ENCODE measurements at places on chromosomes 6 and 20.

DNA sequence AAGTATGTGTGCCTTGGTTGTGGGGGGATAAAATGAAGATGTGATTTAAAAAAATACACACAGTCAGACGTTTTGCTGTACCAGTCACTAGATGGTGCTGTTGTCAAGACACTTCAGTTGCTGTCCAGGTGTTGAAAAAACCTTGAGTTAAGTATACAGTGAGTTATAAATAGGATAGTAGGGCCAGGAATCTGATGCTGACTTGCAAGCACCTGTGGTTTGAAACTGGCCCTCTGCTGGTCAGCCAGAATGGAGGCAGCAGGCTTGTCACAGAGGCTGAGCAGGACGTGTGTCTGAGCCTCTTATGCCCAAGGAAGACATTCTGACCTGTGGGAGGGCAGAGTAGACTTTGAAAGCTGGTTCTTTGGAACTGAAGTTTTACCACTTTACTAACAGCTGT lies 27.8 kb downstream of the RNF8 start:
- DNase-seq = no peak

DNA sequence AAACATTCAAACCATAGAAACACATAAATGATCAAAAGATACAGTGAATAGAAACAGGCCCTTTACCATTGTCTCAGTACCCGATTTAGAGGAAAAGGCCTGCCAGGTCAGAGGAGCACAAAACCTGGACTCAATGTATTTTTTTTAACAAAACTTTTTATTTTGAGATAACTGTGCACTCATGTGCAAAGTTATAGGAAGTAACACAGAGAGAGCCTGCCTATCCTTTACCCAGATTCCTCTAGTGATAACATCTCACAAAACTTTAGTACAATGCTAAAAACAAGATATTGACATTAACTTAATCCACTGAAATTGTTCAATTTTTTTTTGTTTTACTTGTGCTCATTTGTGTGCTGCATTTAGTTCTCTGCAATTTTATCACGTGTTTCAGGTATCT lies 36.8 kb upstream of the SAMD3 start:
- DNase-seq = no peak

GRCh38 chr20:24668791-24669190 lies 199.4 kb downstream of the SYNDIG1 start:
- no peak for DNase-seq

GRCh38 chr6:95819939-95820338 lies 195.8 kb upstream of the FUT9 start:
- no peak for DNase-seq

GRCh38 chr6:109770779-109771178 lies 79.7 kb downstream of the FIG4 start:
- no peak for DNase-seq

DNA sequence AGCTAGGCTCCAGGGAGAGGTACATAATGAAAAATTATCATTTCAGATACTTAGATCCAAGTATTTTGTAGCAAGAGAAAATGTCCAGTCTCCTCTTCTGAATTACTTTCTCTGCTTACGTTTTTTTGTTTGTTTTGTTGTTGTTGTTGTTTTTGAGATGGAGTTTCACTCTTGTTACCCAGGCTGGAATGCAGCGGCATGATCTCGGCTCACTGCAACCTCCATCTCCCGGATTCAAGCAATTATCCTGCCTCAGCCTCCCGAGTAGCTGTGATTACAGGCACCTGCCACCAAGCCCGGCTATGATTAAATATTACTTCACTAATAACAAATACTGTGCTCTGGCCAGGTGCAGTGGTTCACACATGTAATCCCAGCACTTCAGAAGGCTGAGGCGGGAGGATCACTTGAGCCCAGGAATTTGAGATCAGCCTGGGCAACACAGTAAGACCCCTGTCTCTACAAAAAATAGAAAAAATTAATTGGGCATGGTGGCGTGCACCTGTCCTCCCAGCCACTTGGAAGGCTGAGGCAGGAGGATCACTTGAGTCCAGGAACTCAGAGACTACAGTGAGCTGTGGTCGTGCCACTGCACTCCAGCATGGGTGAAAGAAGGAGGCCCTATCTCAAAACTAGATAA lies 155.0 kb upstream of the JARID2 start:
- no peak for DNase-seq

GRCh38 chr6:13814938-13815575 lies 700 bp upstream of the MCUR1 start:
- DNase-seq = no peak

DNA sequence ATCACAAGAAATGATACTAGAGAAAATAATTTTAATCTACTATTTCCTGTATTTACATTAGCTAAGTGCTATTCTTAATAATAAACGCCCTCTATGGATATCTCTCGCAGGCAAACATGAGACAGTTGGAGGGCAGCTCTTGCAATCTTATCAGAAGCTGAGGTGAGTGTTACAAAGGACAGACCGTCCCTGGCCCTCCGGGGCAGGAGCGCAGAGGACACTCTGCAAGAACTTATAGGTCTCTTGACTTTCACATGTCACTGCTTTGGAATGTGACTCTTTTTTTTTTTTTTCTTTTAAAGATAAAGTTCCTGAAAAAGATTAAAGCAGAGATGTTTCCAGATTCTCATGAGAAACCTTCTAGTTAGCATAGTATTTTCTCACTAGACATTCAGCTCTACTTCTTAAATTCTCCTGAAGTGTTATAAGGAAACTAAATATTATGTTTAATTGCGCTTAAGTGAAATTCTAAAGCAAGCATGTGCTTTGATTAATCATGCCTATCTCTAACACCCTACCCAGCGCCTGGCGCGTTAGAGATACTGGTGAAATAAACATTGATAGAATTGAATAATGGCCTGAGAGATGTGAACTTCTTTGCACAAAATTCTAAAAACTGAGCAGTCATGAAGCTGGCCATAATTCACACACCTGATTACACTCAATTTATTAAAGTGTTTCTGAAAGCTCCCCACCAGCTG lies 57.4 kb downstream of the SYTL3 start:
- no peak for DNase-seq

GRCh38 chr20:61801428-61801827 lies 264.3 kb downstream of the TAF4 start:
- no peak for DNase-seq

DNA sequence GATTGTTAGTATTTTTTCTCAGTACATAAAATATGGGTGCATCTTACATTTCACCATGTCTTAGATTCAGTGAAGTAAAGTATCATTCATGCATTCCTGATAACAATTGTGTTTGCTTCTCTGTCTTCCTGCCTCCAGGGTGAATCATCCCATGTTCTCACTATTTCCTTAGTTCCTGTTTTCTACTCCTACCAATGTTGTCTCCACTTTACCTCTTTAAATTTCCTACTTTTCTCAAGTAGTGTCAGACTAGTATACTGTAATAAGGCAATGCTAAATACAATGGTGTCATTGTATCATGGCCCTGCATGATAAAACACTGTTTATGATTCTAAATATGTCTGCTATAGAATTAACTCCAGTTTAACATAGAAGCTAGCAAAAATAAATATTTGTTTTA lies 37.4 kb upstream of the GABRR1 start:
- no peak for DNase-seq

GRCh38 chr6:6386010-6386409 lies 65.5 kb upstream of the F13A1 start:
- DNase-seq = no peak

GRCh38 chr6:100472674-100473073 lies 8.0 kb upstream of the SIM1 start:
- no peak for DNase-seq

DNA sequence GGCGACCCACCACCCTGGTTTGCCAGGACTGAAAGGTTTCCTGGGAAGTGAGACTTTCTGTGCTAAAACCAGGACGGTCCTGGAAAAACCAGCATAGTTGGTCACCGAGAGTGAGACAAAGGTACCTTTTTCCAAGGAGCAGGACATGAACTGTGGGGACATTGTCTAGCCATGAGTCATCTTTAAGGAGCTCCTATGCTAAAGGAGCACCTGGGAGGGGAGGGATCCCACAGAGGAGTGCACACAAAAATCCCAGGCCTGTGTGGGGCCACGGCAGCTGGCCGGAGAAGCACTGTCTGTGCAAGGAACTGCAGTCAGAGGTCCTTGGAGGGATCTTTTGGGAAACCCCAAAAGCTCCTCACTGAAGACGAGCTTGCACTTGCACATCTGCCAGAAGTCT lies 109.1 kb upstream of the PLEKHG1 start:
- DNase-seq = no peak

DNA sequence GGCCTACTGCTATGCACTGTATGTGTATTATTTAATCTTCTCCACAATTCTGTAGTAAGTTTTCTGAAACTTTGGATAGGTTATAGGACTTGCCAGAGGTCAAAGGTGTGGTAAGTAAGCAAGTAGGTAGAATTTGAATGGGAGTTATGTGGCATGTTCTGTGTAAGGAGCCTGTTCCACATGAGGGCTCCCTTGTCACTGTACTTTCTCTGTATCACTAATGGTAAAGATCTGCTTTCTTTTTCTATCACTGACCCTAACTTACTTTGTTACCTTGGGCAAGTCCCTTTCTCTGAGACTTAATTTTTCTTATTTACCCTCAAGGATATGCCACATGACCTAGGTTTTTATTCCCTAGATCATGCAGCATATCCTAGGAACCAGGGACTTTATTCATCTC lies 50.3 kb downstream of the EIF2S2 start:
- DNase-seq = no peak

- no peak for DNase-seq
Observed at GRCh38 chr6:135693811-135694370, 157.6 kb upstream of the PDE7B start.

- DNase-seq = no peak
Observed at GRCh38 chr20:5328268-5328667, 11.5 kb upstream of the PROKR2 start.

- DNase-seq = no peak
Observed at GRCh38 chr6:12353731-12354130, 63.6 kb downstream of the EDN1 start.

- no peak for DNase-seq
Observed at GRCh38 chr6:112330879-112331265, 16.3 kb upstream of the RFPL4B start.

GRCh38 chr6:33587529-33587928 lies 7.5 kb upstream of the BAK1 start:
- DNase-seq = no peak

DNA sequence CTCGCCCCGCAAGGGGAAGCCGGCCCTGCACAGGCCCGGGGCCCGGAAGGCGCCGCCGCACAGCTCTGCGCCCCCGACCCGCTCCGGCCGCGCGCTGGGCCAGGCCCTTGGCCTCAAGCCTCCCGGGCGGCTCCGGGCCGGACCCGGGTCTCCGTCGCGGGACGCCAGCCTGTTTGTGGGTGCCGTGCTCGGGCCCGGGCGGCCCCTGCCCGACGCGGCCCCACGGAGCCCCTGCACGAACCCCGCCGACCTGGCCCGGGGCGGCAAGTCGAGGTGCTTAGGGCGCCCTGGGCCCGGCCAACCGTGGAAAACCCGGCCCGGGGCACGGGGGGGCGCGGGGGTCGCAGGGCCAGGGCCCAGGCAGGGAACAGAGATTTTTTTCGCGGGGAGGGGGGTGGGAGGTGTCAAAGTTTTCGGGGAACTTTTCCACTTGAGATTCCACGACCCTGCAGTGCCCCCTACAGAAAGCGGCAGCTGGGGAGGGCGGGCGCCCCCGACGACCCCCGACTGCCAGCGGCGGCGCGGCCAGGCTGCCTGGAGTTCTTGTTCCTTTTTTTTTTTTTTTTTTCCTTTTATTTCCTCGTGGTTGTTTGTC lies 805 bp upstream of the STX16 start:
- no peak for DNase-seq

DNA sequence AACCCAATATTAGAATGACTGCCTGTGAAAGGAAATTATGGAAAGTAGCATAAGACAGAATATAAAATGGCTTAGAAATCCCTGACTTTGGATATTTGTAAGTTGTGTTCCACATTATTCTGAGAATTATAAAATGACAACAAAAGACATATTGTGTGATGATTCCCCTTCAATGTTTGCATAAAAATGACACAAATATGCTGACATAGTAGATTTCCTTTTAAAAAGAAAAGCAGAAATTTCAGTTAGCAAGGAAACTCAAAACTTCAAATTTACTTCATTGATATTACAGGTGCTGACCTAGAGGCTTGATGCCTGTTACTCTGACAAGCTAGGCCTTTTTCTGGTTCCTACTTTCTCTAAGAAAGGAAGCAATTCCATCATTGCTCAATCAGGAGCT lies 816.9 kb upstream of the HS3ST5 start:
- no peak for DNase-seq

DNA sequence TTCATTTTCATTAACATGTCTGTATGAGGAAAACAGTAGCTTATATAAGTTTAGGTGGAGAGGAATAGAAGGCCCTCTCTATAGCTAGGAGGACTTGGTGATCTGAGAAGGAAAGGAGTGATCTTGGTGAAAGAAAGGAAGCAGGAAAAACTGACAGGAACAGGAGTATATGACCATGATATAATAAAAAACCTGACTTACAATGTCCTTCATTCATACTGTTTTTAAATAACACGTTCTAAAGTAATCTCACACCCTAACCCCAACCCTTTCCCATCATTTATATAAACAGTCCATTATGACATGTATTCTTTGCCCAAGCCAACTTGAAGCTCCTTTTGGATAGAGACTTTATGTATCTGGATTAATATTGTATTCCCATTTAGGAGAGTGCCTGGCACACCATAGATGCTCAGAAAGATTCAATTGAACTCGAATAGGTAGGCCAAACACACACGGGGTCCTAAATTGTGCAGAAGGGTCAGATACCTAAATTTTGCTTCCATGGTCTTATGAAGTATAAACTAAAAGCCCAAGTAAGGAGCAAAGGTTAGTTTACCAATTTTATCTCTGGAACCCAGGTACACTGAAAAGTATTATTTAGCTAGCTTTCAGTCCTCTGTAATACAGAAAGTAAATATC lies 75.9 kb downstream of the OR2B2 start:
- DNase-seq = no peak

DNA sequence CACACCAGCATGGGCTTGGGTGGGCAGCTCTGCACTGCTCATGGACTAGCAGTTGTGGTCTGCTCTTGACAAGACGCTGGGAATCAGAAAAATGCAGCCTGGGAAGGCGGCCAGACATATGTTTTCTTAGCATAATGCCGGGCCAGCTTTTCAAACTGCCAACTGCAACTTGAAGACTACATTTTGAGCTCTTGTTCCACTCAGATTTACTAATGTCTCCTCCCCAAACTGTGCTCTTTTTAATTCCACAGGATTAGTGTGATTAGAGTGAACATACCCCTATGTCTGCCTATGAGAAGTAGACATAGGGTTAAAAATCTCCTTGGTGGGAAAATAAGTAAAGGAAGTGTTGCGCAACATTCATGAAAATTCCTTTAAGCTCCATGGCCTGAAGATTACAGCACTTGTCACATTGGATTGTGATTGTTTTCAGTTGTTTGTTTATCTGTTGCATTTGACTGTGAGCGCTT lies 5.3 kb upstream of the FNDC1 start:
- DNase-seq = no peak

GRCh38 chr20:36402708-36403107 lies 96.6 kb downstream of the DLGAP4 start:
- no peak for DNase-seq

DNA sequence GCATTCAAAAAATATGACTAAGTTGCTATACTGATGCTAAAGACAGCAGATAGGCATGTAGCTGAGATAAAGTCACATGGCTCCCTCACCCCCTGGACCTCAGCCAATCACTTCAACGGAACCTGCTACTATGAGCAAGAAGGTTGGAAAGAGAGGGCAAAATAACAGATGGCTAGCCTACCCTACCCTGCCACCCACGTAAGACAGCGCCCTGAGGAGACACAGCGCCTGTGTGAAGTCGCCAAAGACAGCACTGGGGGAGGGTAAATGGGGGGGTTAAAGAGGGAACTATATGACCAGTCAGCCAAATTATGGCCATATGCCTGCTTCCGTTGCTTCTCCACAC lies 163.2 kb downstream of the RALGAPA2 start:
- DNase-seq = no peak

Data from activated T-cell treated with anti-CD3 and anti-CD28 coated beads for 1 hour (primary cell).